Ovary (tissue), 10 donors: ENCODE measurements at places on chromosomes 3 and 15. TPM values are rescaled to one million over a fixed set of nuclear protein-coding genes. Genes with fewer than 3 reads are reported as not detected.

The SLC2A2 gene
- total RNA-seq: 0.36 TPM

The MON1A gene
- total RNA-seq: 8.3 TPM

- H3K27me3 ChIP-seq: no peaks in the 10 kb centered on the region
- no peak overlapping the region for H3K27ac ChIP-seq
- H3K36me3 ChIP-seq: no peaks in the 10 kb centered on the region
- H3K4me1 ChIP-seq: peaks cover 2% of the 10 kb centered on the region
Measured at GRCh38 chr3:147387291-147387884, 19.0 kb downstream of the ZIC4 start.

DNA sequence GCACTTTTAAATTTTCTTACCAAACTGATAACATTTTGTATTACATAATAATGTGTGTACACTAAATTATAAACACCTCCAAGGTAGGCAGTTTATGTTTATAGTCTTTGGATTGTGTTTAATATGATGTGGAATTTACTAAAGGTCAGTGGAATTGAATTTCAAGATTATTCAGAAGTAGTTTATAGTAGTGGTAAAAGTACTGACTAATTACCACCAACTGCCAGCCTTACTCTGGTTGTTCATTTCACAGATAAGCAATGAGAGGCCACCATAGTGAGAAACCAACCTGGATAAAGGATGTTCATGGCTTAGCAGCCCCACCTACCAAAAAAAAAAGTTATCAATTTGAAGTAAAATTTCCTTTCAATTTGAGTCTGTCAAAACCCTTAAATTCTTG lies 54.0 kb upstream of the EIF5A2 start:
- no peak overlapping the region for H3K27ac ChIP-seq
- H3K27me3 ChIP-seq: no peaks in the 10 kb centered on the region
- DNase-seq: no peak
- H3K36me3 ChIP-seq: no peaks in the 10 kb centered on the region

DNA sequence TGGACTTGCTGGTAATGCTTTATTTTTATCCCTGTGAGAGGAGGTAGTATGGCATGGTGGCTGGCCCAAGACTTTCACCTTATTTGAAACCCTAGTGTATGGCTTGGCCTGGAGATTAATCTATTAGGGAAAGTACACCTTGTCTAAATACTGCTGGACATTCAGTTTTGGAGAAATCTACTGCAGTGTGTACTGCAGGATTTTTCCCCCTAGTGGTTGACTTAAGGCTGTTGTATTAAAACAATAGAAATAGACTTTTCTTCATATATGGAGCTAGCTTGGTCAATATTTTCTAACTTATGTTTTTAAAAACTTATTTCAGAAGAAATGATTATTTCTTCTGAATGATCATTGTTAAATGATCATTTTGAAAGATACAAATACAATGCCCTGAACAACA lies 13.9 kb upstream of the SLITRK3 start:
- no peak for DNase-seq
- H3K36me3 ChIP-seq: no peaks in the 10 kb centered on the region
- H3K27ac ChIP-seq: no peak overlapping the region
- H3K27me3 ChIP-seq: no peaks in the 10 kb centered on the region
- H3K4me1 ChIP-seq: peaks cover 1% of the 10 kb centered on the region

DNA sequence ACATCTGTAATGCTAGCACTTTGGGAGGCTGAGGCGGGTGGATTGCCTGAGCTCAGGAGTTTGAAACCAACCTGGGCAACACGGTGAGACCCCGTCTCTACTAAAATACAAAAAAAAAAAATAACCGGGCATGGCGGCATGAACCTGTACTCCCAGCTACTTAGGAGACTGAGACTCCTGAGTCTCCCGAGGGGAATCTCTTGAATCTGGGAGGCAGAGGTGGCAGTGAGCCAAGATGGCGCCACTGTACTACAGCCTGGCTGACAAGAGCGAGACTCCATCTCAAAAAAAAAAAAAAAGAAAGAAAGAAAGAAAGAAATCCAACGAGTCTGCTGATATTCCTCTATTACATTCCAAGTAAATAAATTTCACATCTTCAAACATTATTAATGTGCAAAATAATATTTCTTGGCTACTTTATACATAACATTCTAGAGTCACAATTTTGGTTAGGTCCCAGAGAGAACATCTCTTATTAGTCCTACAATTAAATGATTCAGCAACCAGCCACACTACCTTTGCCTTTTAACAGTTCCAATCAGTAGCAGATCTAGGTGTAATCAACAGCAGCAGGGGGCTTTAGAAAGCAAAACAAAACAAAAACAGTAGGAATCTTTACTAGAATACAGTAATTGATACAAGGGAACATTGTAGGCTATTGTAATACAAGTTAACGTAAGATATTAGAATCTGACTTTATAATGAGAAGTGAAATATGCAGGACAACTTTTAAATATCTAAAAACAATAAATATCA lies 195.8 kb downstream of the TBC1D5 start:
- no peaks in the 10 kb centered on the region for H3K27me3 ChIP-seq
- no peak overlapping the region for H3K27ac ChIP-seq
- no peak overlapping the region for H3K4me3 ChIP-seq
- H3K4me1 ChIP-seq: no peaks in the 10 kb centered on the region
- no peaks in the 10 kb centered on the region for H3K36me3 ChIP-seq
